Renal cortical epithelial cell (primary cell): ENCODE measurements at places on chromosomes 4 and X.

GRCh38 chr4:184420881-184421416 lies 53.4 kb downstream of the IRF2 start:
- DNase-seq = no peak

GRCh38 chr4:163600727-163601126 lies 106.2 kb downstream of the TMA16 start:
- DNase-seq = no peak

DNA sequence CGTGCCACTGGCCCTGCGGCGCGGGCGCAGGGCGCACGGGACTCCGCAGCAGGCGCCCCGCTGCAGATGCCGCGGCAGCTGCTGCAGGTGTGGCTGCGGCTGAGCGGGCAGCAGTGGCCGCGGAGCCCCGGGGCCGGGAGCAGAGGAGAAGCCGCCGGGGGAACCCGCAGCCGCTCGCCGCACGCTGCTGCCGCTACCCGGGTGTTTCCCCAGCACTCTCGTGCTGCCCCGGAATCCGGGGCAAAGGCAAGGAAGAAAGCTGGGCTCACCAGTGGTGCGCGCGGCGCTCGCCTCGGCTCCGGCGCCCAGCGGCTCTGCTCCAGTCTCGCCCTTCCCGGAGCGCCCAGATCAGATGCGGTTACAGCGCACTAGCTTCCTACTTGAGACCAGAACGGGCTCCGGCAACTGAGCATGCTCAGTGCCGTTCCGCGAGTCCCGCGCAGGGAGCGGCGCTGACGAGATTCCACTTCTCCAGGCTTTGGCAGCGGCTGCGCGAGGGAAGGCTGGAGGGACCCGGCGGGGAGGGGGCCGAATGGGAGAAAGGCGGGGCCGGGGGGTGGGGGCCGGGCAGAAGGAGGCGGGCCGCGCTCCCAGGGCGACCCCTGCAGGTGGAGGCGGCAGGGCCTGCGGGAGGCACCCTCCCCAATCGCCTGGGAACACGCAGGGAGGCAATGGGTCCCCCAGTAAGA lies at the start of gene APBB2:
Gene APBB2, minus strand, starts transcription at position 407 of the 689 bp plus-strand sequence. CDS start 181,288 bp downstream, outside the sequence.
- DNase-seq = peak; percentile 87

DNA sequence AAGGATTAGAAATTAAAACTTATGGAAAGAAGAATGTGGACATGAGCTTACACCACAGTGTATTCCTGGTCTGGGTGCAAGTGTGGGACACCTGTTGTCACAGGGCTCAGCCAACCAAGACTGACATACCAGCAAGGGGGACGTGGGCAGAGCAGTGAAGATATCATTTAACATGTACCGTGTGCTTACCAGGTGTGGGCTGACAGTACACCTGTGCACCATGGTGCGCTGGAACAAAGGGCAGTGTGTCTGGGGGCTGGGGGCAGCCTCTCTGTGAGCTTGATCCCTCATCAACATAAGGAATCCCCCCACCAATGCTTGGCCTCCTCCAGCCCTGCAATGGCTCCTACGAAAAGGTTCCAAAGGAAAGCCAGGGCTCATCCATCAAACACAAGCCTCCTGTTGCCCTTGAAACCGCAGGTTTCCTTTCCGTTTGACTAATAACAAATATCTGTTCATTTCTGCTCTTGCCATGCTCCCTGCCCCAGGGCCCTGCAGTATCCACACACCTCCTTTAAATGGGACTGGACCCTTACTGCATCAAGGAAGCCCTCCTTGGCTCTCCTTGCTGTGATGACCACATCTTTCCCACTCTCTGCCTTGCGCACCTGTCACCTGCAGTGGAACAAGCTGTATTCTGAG lies 16.7 kb downstream of the EVC2 start:
- no peak for DNase-seq

- DNase-seq = peak; percentile 64
Measured at GRCh38 chr4:8192748-8193738, 6.0 kb upstream of the SH3TC1 start.

DNA sequence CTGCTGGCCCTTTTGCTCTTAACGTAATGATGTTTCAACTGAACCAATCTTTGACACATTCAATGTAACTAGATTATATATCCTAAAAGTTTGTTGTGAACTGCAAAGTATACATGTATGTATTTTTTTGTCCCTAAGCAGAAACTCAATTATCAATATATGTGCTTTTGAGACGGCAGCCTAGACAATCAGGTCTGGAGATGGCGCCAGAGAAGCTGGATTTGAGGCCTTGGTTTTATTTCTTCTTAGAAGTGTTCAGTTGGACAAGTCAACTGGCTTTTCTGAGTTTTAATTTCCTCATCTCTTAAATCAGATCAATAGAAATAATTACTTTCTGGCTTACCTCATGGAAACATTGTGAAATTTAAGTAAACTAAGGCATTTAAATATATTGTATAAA lies 62.5 kb downstream of the DCAF8L1 start:
- DNase-seq = peak; percentile 10

GRCh38 chrX:138711399-138712347 lies at the start of gene FGF13:
FGF13 (minus strand) TSS chrX:138711717; CDS start chrX:138711003, 714 bp downstream.
- no peak for DNase-seq

GRCh38 chr4:11021333-11021732 lies 336.8 kb upstream of the CLNK start:
- DNase-seq = no peak

- peak; percentile 21 for DNase-seq
Measured at GRCh38 chr4:126957556-126957955, 675.2 kb upstream of the INTU start.

DNA sequence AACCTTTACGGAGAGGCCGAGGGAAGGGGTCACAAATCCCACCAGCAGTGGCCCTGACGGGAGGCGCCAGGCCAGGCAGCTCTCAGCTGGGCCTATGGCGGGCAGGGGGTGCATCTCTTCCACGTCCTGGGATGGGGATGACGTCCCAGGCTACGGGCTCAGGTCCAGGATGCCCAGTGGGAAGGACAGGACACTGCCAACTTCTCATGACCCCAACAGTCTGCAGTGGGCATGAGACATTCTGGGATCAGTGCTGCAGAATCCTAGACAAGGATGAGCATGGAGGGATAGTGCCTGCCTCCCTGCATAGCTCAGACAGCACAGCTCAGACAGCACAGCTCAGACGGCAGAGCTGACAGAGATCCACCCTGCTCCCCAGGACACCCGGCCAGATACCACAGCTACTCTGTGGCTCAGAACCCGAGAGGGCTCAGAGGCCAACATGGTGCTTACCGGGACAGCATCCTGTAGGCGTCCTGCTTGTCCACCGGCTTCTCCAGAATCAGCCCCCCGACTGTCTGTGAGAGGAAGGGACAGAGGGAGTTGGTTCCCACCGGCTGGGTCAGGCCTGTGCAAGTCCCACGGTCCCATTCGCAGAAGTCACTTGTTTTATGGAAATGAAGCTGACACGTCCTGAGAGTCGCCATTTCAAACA lies 17.3 kb downstream of the ASMTL start:
- no peak for DNase-seq

GRCh38 chrX:124145749-124146148 lies 184.2 kb downstream of the STAG2 start:
- no peak for DNase-seq

GRCh38 chr4:40769266-40769665 lies 19.5 kb downstream of the NSUN7 start:
- no peak for DNase-seq

- DNase-seq = peak; percentile 0
Measured at GRCh38 chrX:143017272-143017671, 8.5 kb upstream of the SPANXN4 start.

DNA sequence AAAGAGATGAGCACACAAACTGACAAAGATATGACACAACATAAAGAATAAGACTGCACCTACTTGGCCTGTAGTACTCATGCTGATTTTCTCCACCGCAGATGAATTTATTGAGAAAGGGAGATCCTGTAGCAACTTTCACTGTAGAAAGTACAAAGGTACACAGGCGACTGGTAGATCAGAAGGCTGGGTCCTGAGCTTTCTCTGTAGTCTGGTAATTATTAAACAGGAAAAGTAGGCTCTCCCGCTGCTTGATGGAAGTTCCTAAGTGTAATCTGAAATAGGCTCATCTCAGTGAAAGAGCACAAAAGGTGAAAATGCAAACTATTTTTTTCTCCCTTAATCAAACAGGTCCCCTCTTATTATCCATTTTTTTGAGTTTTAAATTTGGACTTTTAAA lies at the start of gene ADH6:
Gene ADH6, minus strand, starts transcription at position 175 of the 400 bp plus-strand sequence. Its CDS starts 94 bp downstream, at position 81.
- DNase-seq = peak; percentile 76

GRCh38 chr4:74055498-74055897 lies 17.0 kb upstream of the CXCL3 start:
- no peak for DNase-seq

GRCh38 chr4:83536362-83537272 lies 709 bp downstream of the GPAT3 start:
- DNase-seq = no peak

DNA sequence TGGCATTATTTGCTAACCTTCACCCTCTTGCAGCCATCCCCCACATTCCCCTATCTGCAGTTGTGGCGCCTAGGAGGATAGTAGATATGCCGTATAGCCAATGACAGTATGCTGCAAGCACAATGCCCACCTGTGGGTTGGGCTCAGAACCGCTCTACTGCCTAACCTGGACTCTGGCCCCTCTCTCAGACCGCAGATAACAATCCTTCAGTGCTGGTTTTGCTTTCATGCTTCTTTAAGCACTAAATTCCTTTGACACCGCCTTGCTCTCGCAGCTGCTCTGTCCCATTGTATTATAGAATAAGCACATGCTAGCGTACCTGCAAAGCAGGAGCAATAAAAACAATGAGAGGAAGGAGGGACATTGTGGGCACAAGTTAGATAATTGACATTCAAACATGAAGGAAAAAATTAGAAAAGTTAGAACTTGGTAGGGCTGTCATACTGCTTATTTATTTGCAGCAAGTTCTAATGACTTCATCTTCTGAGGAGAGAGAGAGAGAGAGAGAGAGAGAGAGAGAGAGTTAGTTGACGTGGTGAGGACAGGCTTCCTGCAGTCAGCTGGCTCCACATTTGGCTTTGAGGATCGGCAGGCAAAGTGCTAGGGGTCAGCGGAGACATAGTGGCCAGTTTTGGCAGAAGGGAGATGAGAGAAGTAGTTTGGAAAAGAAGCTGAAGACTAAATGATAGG lies 55.8 kb downstream of the WWC2 start:
- peak; percentile 79 for DNase-seq

DNA sequence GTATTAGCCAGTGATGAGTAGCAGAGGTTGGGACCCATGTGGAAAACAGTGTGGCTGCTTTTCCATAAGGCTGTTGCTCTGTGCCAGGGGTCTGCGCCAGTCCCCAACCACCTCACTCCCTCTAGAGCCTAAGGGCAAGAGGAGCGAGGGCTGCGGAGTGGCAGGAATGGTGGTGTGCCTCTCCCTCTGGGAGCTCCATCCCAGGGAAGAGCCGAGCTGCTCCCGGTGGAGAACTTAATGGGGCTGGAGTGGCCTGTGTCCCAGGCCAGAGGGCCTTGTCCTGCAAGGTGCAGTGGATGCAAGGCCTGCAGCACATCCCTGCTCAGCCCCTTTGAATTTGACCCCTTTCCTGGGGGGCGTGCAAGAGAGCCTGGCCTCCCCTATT lies 105.4 kb upstream of the GRXCR1 start:
- no peak for DNase-seq

GRCh38 chrX:9433596-9433995 lies 31.3 kb upstream of the TBL1X start:
- peak; percentile 84 for DNase-seq
